ENCODE measurements at places on chromosomes 6 and 20. TPM values are rescaled to one million over a fixed set of nuclear protein-coding genes. Genes with fewer than 3 reads are reported as not detected.

DNA sequence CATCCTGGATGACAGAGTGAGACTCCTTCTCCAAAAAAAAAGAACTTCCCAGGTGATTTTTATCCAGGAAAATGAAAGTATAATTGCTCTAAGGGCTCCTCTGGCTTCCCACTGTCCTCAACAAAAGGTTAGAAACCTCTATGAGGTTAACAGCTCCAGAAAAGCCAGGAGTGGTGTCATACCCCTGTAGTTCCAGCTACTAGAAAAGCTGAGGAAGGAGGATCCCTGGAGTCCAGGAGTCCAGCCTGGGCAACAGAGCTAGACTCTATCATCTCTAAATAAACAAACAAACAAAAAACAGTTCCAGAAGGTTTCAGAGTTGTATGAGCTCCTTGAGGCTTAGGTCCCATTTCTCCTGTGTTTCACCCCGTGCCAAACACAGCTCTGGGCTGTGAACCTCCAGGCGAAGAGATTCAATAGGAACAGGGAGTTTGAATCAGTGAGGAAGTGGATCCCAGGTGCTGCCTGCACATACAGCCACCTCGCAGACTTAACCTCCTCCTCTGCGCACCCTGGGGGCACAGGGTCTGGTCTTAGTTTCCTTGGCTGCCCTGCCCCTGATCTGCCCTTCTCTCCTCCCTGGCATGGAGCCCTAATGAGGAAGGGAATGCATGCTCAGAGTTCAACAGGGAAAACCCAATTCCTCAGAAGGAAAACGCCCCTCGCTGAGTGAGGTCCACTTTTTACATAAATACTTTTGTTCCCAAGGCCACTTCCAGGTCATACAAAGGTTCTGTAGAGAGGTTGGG lies 31.0 kb downstream of the ZC3H12D start:
- no peak for DNase-seq

GRCh38 chr6:85472744-85473143 lies 22.9 kb downstream of the NT5E start:
- no peak for DNase-seq

DNA sequence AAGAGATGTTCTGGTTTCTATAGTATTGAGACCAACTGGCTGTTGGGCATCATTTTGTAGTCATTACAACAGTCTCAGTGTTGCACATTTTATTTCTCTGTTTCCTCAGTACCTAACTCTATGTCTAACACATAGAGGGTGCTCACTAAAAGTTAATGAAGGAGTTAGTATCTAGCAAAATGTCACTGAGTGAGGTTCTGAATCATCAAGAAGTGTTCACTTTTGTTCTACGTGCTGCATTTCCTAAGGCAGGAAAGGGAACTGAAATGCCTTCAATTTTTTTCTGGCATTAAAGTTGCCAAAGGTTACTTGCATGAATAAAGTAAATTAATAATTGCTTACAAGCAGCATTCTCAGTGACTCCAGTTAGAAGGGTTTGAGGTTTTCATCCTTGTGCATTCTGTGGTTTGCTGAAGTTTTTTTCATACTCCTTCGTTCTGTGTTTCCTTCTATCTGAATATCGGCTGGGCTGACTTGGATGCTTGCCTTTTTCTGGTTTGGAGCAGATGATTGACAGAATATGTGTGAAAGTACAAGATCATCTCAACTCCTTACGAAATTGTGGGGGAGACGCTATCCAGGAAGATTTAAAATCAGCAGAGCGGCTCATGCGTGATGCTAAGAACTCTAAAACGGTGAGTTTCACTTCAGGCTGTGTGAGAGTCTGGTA lies 114.5 kb upstream of the SCGN start:
- no peak for DNase-seq

EDN3 gene
- not detected for total RNA-seq

DNA sequence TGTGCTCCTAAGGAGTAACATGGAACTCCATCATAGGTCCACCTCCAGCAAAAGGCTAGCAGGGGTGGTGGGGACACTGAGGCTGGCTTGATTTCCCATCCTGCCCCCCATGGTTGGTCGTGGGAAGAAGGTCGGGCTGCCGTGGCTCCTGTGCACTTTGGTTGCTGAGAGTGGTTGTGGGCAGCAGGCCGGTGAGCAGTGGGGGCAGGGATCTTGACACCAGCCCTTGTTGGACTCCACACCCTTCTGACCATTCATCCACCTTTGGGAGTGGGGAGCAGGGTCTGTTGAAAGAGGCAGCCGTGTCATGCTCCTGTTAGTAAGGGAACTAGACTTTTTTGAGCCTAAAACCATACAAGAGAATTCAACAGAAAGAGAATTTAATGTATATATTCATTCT lies 175.2 kb downstream of the ARID1B start:
- DNase-seq, result no peak

DNA sequence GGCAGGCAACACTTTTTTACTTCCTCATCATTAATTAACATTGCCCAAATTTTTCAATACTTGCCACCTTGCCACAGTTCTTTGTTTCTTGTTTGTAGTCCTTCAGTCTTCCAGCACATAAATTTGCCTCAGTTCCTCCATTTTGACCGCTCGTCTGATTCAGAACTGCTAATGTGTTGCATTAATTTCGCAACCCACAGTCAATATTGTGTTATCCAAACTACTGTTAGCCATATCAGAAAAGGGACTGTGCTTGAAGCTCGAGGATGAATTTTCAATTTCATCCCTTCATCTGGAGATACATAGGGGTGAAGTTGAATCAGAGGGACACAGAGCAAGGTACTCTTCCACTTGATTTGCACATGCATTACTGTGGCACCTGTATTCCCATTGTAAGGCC lies 421.5 kb downstream of the CDKAL1 start:
- DNase-seq, result no peak

DNA sequence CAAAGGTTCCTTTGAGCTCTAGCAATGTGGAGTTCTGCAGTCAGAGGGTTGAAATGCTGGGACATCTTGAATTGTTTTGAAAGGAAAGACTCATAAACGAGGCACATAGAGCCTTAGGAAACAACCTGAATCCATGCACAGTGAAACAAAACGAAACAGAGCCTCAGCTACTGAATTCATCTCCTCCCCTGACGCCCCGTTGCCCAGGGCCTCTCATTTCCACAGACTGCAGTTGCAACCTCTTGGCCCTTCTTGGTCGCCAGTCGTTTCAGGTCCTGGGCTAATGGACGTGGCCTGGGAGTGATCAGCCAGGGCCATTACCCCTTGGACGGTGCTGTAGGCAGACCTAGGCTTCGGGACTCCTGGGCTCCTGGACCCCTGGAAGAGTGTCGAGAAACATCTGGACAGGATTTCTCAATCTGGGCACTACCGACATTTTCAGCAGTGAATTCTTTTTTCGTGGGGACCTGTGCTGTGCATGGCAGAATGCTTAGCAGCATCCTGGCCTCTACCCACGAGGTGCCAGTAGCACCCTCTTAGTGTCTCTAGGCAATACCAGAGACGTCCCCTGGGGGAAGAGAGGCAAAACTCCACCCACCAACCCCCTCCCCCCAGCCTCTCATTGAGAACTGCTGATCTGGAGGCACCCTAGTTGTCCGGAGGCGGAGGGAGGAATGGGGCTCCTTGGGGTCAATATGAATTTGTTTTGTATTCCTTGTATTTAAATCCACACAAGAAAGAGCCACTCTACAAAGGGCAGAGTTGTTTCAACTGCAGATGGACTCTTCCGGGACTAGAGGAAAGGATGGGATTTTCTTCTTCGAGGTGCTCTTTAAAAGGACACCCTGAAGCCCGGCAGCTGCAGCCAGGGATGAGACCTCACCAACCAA lies 50.2 kb downstream of the TMEM242 start:
- no peak for DNase-seq

DNAH8 gene
- not detected for total RNA-seq

GRCh38 chr6:10771371-10771894 lies 23.8 kb downstream of the TMEM14B start:
- no peak for DNase-seq

RBPJL gene
- total RNA-seq, result not detected

GRCh38 chr20:50633361-50633760 lies 58.0 kb downstream of the RIPOR3 start:
- no peak for DNase-seq

- DNase-seq, result no peak
Measured at GRCh38 chr6:148463671-148464070, 121.0 kb downstream of the SASH1 start.

PRDM13 gene
- total RNA-seq, result not detected

GRCh38 chr20:31803552-31804291 lies 15.4 kb upstream of the MYLK2 start:
- no peak for DNase-seq

MEP1A gene
- total RNA-seq, result not detected

MLN gene
- not detected for total RNA-seq

CLVS2 gene
- total RNA-seq, result not detected

DNA sequence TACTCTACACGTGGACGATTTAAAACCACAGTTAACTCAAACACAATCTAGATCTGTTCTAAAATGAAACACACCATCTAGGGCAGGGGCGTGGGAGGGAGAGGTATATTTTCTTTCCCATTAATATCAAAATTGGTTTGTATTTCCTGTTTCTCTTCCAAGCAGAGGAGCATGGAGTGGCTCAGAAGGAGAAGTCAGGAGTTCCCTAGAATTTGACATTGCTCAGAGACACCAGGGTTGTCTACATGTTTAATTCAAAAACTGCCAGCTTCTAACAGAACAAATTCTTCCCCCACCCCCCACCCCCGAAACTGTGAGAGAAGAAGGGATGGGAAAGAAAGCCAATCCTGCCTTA lies 2.3 kb downstream of the PREX1 start:
- no peak for DNase-seq

- DNase-seq, result no peak
Measured at GRCh38 chr6:55937951-55938690, 62.7 kb upstream of the BMP5 start.

GRCh38 chr20:43397147-43397546 lies 60.5 kb upstream of the SRSF6 start:
- DNase-seq, result no peak

SLC22A7 gene
- 158 TPM for total RNA-seq

DNA sequence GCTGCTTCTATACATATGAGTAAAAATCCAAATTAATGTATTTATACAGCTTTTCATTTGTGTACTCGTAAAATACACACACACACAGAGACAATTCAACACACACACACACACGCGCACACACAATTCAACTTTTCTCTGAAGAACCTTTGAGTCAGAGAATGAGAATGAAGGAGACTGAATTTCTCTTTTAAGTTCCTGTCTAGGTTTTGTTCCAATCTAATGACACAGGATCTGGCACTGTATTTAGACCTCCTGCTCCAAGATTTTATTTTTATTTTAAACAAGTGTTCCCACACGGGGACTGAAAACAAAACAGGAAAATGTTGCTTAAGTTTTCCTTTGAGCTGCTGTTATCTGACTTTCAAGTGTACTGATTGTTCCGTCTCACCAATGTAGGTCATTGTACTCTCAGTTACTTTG lies 250.8 kb downstream of the LAMA2 start:
- no peak for DNase-seq

DNA sequence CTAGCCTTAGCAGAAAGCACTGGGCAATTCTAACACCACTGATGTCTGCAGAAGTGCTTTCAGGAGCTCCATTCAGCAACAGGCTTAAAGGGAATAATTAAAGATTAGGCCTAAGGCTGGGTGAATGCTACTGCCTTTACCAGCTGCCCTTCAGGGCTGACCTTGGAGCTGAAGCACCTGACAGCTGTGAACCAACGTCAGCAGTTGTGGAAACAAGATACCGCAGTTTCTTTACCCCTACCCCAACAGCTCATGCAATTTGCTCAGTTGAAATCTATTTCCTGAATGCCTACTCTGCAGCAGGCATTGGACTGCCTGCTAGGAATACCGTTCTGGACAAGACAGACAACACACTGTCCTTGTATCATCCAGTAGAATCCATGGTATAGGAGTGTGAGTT lies 51.5 kb upstream of the ADTRP start:
- no peak for DNase-seq

FAM184A gene
- 5.0 TPM for total RNA-seq

- no peak for DNase-seq
Measured at GRCh38 chr6:4319981-4320683, 184.8 kb upstream of the ECI2 start.

DNA sequence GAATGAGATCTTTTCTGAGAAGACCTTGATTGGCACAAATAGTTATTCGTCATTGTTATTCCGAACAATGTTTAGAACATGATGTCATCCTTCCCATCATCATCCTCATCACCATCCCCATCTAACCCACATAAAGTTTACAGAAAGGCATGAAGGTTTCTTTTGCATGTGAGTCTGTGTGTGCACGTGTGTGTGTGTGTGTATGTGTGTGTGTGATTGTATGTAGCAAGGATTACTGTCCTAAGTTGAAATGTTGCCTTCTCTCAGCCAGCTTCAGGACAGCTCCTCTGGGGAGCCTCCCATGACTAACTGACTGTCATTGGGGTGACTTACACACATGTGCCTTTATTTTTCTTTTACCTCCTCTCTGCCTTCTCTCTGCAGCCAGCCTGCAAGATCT lies 113.5 kb downstream of the SLC22A3 start:
- DNase-seq, result no peak

BTN3A1 gene
- total RNA-seq, result 10.1 TPM

GRCh38 chr20:55569084-55569483 lies 436.2 kb downstream of the CBLN4 start:
- no peak for DNase-seq

- no peak for DNase-seq
Measured at GRCh38 chr6:32196682-32197616, 4.5 kb upstream of the GPSM3 start.

WFDC12 gene
- total RNA-seq, result not detected

Data from right lobe of liver (tissue), 6 donors.